ENCODE measurements at places on chromosomes 5 and 9.

- DNase-seq, result peak; percentile 26
Observed at GRCh38 chr5:56668996-56669395, 146.4 kb upstream of the MAP3K1 start.

DNA sequence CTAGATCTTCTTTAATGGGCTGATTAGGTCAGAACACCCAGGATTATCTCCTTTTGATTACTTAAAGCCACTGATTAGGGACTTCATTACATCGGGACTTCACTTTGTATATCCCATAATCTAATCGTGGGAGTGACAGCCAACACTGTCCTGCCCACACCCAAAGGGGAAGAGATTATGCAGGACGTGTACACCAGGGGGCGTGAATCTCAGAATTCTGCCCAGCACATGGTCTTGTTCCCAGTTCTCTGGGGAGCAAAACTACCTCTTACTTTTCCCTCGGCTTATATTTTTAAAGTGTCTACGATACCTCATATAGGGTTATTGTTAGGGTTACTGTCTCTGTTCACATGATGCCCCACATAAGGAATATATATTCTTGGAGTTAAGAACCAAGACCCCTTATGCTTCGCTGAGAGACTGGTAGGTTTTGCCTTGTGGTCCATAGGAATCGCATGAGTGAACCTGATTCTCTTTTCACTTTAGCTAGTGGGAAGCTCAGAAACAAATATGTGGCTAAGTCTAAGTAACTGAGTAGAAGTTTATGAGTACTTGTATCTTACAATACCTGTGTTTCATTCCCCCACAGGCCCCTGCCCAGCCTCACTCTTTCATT, 192.7 kb downstream of the GNA14 start:
- peak; percentile 32 for DNase-seq

GRCh38 chr5:54298947-54299346, 11.4 kb downstream of the ARL15 start:
- no peak for DNase-seq

DNA sequence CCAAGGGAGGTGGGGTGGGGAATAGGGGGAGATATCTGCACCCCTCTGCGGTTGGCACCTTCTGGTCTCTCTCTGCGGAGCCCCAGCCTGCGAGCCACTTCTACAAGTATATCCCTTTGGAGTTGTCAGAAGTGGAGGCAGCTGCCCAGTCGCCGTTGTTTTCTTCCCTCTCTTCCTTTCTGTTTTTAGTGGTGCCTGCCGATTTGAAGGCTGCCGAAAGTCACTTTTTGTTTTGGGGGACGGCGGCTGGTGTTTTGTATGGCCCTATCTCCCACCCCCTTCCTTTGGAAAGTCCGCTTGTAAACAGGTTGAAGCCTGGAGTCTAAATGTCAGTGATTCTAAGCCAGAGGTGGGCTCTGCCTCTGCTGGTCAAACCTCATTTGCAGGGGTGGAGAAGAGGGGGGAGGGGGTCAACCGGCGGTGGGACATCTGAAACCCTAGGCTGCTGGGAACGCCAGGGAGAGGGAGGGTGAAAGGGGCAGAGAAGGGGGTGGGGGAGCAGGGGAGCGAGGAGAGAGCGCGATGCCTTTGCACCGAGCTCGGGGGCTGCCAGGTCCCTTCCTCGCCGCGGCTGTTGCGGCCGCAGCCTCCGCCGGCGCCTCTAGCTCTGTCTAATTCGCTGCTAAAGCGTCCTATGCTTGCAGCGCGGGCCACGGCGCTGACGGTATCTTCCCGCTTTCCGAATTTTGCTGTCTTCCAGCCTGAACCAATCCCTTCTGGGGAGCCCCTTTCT, at the start of gene FGF10:
Gene FGF10, minus strand, starts transcription at position 331 of the 733 bp plus-strand sequence. CDS start 738 bp downstream, outside the sequence.
- peak; percentile 13 for DNase-seq

GRCh38 chr5:35046774-35047173, 975 bp downstream of the AGXT2 start:
- no peak for DNase-seq

DNA sequence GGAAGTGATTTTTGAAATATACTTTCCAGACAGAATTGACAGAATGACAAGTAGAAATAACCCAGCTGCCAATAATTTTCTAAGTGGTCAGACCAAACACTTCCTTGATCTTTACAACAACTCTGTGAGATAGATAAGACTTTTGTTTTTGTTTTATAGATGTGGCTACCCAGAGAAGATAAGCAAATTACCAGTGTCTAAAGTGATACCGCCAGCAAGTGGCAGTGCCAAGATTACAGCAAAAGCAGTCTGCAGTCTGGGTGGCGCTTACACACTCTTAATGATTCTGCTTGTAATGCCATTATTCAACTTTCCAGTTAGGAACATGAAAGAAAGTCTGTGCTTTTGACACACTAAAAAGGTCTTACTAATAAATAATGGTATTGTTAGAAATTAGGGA, 92.1 kb downstream of the HCN1 start:
- no peak for DNase-seq

- DNase-seq, result no peak
Observed at GRCh38 chr5:111779922-111780292, 22.9 kb upstream of the NREP start.

DNA sequence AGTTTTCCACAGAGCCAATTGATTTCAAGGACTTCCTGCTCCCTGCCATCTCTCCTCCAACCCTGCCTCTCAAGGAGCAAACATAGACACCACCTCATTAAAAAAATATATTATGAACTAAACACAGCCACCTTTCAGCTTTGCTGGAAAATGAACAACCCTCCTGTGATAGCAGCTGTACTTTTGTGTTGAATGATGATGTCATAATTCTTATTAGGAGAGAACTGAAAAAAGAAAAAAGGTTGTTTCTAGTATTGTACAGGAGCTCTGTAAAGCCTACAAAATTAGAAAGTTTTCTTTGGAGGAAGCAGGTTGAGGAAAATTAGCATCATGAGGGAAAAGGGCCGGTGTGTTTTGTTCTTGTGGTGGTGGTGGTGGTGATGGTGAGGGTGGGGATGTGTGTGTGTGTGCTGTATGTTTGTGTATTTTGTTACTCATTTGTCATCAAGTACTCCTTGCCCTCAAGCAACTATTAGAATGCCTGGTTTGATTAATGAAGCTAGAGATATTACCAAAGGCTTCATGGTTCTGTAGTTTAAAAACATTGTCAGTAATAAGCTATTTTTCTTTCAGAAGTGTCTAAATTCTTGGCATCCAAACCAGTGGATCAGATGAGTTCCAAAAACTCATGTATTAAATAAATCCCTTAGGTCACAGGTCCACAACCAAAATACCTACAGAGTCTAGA, 405.9 kb downstream of the TLE4 start:
- no peak for DNase-seq

GRCh38 chr9:121592265-121592664, 59.2 kb upstream of the DAB2IP start:
- DNase-seq, result no peak

DNA sequence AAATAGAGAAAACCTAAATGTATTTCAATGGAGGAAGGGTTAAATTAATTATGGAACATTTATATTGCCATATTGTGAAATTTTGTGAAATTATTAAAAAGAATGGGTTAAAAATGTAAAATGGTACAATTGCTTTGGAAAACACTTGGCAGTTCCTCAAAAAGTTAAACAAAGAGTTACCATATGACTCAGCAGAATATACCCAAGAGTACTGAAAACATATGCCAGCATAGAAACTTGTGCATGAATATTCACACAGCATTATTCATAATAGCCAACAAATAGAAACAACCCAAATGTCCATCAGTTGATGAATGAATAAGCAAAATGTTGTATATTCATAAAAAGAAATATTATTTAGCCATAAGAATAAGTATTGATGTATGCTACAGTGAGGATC, 181.0 kb upstream of the MAST4 start:
- DNase-seq, result no peak

GRCh38 chr5:131488463-131488862, 146.6 kb downstream of the RAPGEF6 start:
- DNase-seq, result peak; percentile 6

- no peak for DNase-seq
Observed at GRCh38 chr9:131545786-131546335, 538 bp downstream of the PRRT1B start.

DNA sequence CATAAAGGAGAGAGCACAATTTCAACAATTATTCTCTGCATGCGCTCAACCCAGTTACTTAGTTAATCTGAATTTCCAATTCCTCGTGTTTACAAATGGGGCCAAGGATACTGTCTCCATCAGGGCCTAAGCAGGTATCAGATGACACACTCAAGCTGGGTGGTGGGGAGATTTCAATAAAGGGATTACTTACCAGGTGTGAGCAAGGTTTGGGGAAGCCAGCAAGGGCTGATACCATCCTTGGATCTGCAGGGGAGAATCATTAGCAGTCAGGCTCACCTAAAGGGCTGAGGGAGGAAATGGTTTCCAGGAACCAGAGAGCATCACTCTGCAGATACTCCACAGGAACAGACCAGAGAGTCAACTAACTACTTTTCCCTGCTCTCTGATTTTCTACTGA, 487.1 kb downstream of the NTRK2 start:
- DNase-seq, result no peak

- DNase-seq, result no peak
Observed at GRCh38 chr9:81374459-81375186, 314.7 kb downstream of the TLE1 start.

DNA sequence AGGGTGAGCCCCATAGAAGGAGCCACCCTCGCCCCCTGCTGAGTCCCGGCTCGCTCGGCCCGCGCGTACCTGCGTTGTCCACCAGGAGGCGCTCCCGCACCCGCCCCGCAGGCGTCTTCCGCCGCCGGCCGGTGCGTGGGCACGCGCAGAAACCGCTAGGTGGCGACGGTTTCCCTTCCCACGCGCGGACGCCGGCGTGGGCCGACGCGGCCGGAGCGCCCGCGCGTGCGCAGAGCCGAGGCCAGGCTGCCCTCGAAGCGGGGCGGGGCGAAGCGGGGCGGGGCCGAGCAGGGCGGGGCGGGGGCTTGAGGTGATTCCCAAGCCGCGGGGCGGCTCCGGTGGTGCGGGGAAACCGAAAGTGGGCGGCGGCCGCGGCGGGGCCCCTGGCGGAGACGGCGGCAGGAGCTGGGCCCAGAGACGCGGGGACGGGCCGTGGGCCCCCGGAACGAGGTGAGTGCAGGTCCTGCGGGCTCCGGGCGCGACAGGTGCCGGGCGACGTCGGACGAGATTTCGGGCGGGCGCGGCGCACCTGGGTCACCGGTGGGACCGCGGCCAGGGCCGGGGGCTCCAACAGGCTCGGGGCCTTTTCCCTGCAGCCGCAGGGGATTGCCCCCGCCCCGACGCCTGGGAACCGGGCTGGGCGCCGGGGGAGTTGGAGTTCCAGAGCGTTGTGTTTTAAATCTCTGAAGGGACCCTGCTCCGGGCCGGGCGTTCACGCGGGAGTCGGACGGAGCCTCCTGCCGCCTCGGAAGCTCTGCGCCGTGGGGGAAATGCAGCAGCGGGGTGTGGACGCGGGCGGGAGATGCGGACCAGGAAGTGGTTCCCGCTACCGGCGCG, at the start of gene TDRD7:
Gene TDRD7, plus strand, starts transcription at position 308 of the 837 bp plus-strand sequence. CDS start 16,370 bp downstream, outside the sequence.
- peak; percentile 83 for DNase-seq

- DNase-seq, result no peak
Observed at GRCh38 chr9:107131108-107131799, 151.8 kb upstream of the RAD23B start.

GRCh38 chr9:129182625-129183494, 4.8 kb upstream of the IER5L start:
- DNase-seq, result peak; percentile 74

- DNase-seq, result no peak
Observed at GRCh38 chr5:33375900-33376299, 64.9 kb upstream of the TARS1 start.

GRCh38 chr5:36389245-36389644, 87.5 kb upstream of the RANBP3L start:
- DNase-seq, result no peak

DNA sequence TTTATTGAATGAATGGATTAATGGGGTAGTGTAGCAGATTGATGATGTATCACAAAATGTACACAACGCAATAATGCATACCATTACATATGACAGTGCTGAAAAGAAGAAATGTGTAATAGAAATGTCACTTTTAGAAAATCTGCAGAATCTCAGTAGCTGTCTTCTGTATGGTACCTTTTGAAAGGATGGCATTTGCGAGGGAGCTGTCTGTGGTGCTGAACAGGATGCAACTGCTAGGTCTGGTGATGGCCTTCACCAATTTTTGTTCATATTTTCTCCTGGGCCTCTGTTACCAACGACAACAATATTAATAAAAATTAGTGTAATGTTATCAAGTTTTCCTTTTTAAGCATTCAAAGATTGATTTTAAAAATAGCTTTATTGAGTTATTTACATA, 36.2 kb upstream of the OTULIN start:
- peak; percentile 57 for DNase-seq

DNA sequence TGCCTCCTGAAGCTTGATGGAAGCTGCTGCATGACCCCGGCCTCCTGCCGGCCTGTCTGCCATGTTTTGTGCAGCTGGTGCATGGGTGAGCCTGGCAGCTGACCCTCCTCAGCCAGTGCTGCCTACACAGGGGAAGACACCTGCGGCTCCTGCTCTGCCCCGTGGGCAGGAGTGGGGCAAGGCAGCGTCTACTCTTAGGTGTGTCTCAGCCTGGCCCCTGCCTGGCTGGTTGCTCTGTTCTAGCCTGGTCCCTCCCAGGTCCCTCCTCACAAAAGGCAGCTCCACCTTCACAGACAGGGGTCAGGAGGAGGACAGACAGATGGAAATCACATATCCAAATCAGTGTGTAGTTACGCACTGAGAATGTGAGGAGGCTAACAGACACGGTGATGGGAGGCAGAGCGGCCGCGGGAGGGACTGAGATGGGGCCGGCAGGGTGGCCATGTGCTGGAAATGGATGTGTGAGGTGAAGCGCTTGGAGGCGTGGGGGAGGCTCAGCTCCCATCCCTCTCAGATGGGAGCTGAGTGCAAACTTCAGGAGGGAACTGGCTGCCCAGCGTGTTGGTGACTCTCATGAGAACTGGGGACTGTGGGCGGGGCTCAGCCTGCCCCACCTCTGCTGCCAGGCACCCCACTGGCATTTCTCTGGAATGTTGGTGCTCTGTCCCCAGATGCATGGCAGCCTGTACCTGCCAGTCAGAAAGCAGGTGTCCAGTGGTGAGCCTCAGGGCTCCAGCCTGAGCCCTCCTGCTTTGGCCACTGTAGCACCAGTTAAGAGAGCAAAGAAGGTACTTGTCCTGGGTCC, 43.4 kb downstream of the PPARGC1B start:
- no peak for DNase-seq

DNA sequence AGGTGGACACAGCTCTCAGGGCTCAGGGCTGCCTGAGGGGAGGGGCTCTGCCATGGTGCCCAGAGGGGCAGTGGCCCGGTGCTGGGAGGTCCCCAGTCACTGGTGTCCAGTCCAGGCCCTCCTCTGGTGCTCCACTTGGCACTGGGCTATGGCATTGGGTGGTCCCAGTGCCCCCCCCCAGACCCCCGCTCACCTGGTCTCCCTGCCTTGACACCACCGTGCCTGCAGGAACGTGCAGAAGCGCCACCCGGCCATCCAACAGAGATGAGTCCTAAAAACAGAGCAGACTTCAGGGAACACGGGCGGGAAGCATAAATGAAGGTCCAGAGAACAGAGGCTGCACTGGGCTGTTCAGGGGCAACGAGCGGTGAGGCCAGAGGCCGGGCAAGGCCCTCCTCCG, 42.3 kb upstream of the NSMF start:
- no peak for DNase-seq

DNA sequence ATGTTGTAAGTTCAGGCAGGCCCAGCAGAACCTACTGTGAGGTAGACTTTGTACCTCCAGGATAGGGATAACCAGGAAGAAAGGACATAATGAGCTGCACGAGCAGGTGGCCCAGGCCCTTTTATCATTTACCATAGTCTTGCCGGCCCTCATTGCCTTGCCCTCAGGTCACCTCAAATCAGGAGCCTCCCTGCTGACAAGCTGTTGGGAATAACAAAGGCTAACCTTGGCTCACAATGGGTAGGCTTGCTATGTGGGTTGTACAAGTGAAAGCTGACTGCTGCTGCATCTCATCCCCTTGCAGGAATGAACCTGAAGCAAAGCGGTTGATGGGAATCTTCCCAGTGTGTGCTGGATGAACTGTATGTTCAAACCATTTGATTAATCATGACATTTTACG, 159.5 kb upstream of the ACTBL2 start:
- DNase-seq, result no peak
